Activated T-helper 1 cell treated with Interleukin-2 at 50 U/mL for 16 hours (primary cell): ENCODE measurements at places on chromosomes 3 and 15.

DNA sequence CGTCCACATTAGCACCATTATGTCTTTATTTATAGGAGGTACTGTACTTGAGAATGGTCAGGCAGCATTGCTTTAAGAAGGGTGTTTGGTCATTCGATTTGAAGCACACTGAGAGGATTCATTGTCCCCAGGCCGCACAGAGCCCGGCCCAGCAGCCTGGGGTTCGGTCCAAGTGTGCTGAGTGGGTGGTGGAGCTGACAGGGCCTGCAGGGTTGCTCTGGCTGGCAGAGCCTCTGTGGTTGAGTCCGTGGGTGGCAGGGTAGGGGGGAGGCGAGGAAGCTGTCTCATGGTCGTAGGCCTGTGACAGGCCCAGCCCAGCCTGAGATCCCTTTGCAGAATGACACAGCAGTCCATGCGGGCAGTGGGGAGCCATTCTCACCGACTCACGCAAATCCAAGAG, 227.7 kb upstream of the TOPAZ1 start:
- no peak for DNase-seq

DNA sequence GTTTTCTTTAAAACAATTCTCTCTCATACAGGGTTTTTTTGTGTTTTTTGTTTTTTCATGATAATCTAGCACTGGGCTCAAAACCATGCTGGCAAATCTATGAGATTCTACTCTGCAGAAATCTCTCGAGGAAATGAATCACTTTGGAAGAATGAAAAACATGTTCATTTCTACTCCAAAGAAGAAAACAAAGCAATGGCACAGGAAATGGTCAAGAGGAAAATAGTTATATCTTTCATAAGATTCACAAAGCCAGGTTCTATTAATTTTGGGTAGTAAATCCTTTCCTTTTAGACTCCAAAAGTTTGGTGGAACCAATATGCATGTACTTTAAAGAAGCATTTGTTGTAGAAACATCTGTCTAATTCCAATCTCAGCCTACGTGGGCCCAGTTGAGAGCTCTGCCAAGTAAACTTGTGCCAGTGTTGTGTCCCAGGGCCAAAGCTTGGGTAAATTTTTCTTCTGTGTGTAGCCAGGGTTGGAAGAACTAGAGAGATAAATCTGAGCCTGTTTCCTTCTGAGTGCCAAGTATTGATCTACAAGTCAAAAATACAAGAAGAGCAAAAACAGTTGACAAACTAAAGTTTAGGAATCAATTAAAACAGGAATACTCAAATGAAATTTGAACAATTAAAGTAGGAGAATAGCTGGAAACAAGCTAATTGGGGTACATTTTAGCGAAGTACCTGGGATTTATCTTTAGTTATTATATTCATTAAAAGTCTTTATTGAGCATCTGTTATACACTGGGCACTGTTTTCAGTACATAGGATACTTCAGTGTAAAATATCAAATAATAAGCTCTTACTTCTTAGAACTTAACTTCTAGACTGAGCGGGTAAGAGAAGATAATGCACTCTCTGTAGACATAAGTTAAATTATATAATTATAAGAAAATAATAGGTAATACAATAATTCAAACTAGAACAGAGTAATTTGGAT, 657.5 kb upstream of the NECTIN3 start:
- DNase-seq, result no peak

DNA sequence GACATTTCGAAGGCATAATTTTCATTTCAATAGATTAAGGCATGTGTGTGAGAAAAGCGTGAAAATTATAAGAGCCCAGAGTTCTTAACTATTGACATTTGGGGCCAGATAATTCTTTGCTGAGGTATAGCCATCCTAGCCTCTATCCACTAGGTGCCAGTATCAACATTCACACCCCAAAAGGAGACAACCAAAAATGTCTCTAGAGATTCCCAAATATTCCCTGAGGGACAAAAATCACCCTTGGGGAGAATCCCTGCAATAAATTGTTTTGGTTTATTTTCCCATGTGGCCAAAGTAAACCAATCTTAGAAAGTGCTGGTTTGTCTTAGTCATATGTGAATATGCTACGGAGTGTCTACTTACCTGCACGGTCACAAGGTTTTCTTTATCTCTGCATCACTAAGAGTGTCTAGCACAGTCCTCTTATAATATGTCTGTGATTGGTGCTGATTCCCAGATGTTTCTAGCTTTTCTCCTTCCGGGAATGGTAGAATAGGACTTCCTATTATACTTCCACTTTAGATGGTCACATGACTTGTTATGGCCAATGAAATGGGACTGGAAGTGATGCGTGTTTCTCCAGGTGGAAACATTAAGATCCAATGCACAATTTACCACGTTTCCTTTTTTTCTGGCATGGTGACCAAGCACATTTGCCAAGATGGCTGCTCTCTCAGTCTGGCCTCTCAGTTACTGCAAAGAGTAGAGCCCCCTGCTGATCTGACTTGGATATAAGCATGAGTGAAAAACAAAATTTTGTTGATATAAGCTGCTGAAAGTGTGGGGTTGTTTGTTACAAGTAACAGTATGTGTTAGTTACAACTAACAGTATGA, 8.0 kb upstream of the KBTBD8 start:
- no peak for DNase-seq

DNA sequence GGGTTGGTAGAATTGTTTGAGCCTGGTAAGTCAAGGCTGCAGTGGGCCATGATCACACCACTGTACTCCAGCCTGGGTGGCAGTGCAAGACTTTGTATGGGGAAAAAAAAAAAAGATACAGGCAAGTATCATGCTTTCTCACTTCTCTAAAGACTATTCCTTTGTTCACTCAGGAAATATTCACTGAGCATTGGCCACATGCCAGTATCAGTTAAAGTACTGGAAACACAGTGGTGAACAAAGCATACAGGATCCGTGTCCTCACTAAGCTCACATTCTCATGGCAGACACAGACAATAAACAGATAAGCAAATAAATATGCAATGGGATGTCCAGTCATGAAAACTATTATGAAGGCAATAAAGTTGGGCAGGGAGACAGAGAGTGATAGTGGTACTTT, 5.1 kb upstream of the MTHFS start:
- DNase-seq, result no peak

DNA sequence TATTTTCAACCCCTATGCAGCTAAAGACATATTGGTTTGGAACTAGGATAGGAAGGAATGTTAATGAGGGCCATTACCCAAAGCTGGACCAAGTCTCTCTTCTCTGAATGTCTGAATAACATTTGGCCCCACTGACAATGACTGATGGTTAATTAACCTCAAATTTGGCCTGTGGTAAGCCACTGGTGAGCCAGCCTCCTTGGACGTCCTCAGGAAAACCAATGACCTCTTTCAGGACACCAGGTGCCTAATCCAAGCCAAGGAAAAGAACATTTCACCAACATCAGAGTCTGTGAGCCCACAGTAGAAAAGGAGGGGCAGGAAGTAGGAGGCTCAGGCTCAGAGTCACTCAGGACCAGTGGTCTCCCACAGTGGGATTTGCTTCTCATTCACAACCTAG, 56.4 kb upstream of the ETV5 start:
- DNase-seq, result no peak

DNA sequence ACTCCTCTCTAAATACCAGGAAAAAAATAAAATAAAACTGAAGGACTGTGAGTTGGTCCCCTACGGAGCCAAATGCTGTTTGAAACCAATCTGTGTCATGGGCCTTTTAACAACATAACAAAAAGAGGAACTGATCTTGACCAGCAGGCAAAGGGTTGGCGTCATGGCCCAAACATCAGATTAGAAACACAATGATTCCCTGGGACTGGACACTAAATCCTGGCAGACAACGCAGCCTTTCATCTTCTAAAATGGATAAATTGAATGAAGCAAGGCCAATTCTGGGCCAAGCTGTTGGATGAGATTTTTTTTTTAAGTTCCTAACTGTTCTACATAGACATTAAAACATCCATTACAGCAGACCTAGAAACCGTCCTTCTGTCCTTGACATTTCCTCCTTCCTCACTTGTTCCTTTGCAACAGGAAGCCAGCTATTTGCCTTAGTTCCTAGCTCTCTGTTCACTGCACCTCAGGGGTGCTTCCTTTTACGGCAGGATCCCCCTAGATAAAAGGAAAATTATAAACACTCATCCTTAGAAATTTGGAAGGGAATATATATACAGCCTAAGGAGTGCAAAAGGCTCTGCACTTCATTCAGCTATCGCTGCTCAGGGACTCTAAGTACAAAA, 21.6 kb upstream of the TAFA4 start:
- DNase-seq, result no peak

DNA sequence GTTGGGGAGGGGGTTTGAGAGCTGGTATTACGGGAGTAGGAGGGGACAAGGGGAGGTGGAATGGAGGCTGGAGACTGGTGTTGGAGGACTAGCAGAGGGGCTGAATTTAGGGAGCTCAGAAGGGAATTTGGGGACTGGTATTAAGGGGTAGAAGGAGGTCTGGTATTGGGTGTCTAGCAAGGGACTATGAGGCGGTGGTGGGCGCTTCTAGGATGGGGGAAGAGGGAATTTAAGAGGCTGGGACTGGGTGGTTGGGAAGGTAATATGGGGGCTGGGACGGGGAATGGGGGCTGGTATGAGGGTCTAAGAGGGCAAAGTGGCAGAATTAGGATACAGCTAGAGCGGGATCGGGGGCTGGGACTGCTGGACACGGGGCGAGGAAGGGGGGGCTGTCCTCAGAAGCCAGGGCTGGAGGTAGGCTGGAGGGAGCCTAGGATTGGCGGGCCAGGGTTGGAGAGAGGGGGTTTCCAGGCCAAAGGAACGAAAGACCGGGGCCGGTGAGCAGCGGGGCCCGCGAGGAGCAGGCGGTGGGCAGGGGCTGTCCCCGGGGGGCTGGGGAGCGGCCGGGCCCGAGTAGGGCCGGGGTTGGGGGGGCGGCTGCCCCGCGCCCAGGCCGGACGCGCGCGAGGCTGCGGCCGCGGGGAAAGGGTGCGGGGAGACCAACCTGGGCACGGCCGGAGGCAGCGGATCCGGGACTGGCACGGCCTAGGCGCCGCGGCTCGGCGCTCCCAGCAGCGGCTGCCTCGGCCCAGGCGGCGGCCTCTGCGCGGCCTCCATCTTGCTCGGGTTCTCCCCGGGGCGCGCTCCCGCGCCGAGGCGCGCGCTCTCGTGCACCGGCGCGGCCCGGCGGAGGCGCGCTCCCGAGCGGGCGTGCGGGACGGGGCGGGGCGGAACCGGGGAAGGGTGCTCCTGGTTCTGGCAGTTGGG, at the start of gene LHFPL4:
Gene LHFPL4, minus strand, starts transcription at position 802 of the 927 bp plus-strand sequence. CDS start 1,143 bp downstream, outside the sequence.
- no peak for DNase-seq

- DNase-seq, result no peak
Measured at GRCh38 chr3:110743202-110743601, 328.4 kb upstream of the NECTIN3 start.

- DNase-seq, result no peak
Measured at GRCh38 chr3:140051019-140051957, 116.3 kb downstream of the CLSTN2 start.

GRCh38 chr3:126119976-126120375, 36.1 kb upstream of the SLC41A3 start:
- DNase-seq, result no peak

- DNase-seq, result no peak
Measured at GRCh38 chr15:86159468-86159867, 79.8 kb downstream of the AGBL1 start.

- no peak for DNase-seq
Measured at GRCh38 chr3:54426381-54426780, 304.0 kb downstream of the CACNA2D3 start.

DNA sequence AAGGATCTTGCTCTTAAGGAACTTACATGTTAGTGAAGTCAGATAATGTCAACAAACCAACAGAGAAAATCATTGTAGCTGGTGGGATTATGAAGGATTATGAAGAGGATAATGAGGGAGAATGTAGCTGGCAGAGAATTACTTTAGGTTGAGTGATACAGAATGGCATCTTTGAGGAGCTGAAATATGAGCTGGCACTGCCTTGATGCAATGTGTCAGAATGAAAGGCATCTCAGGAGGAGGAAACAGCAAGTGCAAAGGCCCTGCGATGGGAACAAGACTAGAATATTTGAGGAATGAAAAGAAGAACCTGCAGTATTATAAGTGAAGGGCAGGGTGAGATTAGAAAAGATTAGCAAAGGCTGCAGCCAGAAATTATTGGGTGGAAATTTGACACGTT, 237.2 kb upstream of the ADAMTS9 start:
- DNase-seq, result no peak

DNA sequence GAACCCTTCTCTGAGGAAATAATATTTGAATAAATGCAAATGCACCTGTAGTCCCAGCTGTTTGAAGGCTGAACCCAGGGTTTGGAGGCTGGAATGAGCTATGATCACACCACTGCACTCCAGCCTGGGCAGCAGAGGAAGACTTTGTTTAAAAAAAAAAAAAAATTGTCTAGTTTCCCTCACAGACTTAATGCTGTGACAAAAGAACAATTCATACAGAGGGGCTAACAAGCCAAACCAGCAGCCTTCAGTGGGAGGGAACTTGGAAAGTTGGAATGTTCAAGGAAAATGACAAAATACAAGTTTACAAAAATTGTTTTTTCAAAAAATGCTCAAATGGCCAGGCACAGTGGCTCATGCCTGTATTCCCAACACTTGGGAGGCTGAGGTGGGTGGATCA, 228.0 kb upstream of the CGNL1 start:
- DNase-seq, result no peak

DNA sequence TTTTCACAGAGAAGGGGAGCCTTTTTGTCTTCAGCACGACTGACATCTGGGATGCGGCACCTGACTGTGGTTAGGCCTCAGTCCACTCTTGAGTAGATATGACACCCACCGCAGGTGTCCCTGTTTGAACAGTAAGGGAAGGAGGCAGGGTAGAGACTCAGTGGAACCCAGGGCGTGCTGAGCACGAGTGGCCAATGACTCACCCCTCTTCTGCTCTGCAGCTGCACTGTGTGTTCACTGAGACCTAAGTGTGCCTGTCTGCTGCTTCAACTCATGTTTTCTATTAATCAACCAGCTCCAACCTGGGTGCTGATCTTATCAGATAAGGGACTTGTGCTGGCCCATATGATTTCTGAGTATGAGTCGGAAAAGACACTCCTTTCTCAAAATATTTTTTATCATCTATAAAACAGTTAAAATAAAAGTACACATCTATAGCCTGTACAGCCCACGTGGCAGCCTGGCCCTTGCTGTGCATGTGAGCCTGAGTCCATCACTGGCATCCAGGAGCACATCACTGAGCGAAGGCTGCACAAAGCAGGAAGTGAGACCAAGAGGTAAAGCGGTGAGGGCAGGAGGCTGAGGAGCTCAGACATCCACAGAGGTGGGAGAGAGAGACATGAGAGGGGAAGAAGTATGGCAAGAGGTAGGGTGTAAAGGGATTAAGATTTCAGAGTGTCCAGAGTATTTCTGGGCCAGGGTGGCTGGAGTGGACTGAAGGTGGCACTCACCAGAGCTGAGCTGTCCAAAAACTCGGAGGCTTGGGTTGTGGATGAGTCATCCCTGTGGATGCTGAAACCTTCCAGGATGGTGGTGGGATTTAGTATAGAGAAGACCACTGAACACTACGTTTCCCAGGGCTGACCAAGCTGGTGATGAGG, 49.2 kb downstream of the SLC41A3 start:
- DNase-seq, result no peak

DNA sequence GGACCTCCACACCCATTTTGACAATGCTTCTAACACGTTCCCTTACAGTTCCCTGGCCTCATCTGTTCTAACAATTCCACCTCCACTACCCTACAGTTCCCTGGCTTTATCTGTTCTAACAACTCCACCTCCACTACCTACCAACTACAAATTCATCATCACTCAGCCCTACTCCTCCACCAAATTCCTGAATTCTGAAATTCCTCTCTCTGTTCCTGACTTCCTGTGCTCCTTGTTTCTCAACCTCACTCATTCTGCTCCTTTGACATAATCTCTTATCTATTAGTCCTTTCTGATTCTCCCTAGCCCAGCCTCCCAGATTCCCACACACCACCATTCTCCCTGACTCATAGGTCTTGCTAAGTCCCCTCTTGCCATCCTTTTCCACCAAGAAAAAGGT, 22.5 kb downstream of the UPK1B start:
- no peak for DNase-seq
